ENCODE measurements at places on chromosomes 12 and 14.
A peak's percentile ranks its signal among the peaks of the same experiment; 100 is the strongest.

- no peak overlapping the region for H3K27ac ChIP-seq
- no peaks in the 10 kb centered on the region for H3K36me3 ChIP-seq
- no peaks in the 10 kb centered on the region for H3K27me3 ChIP-seq
- H3K4me1 ChIP-seq: no peaks in the 10 kb centered on the region
These were observed 1808.9 kb upstream of the SEL1L start for GRCh38 chr14:83342590-83342989.

DNA sequence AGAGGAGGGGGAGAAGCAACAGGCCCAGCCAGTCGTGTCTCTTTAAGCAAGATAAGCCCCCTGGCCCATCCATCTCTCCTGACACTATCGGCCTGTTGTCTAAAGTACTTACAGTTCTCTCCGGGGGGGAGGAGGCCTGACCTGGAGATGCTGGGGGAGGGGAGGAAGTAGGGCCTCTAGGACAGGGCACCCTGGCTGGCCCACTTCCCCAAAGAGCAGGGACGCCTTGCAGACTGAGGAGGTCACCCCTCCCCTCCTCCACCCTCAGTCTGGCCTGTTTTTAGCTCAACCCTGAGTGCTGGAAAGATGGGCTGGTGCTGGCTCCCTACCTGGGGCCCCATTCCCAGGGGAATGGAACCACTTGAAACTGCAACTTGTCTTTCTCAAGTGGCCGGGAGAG lies 70.3 kb downstream of the TBX5 start:
- no peaks in the 10 kb centered on the region for H3K36me3 ChIP-seq
- no peaks in the 10 kb centered on the region for H3K4me1 ChIP-seq
- H3K4me3 ChIP-seq: no peak overlapping the region
- no peaks in the 10 kb centered on the region for H3K27me3 ChIP-seq
- no peak for DNase-seq

GRCh38 chr14:89407856-89408255 lies 9.2 kb downstream of the FOXN3 start:
- no peaks in the 10 kb centered on the region for H3K27me3 ChIP-seq
- peaks cover 20% of the 10 kb centered on the region for H3K36me3 ChIP-seq
- no peak for DNase-seq
- peaks cover 64% of the 10 kb centered on the region for H3K4me1 ChIP-seq

GRCh38 chr12:94545935-94546771 lies 86.5 kb upstream of the CEP83 start:
- H3K36me3 ChIP-seq: no peaks in the 10 kb centered on the region
- H3K4me3 ChIP-seq: no peak overlapping the region
- DNase-seq: no peak
- no peaks in the 10 kb centered on the region for H3K4me1 ChIP-seq
- H3K27me3 ChIP-seq: no peaks in the 10 kb centered on the region

GRCh38 chr14:22297376-22297775 lies 291.6 kb downstream of the DAD1 start:
- no peaks in the 10 kb centered on the region for H3K36me3 ChIP-seq
- no peak for DNase-seq
- H3K4me1 ChIP-seq: no peaks in the 10 kb centered on the region
- H3K27ac ChIP-seq: no peak overlapping the region
- H3K27me3 ChIP-seq: no peaks in the 10 kb centered on the region
- no peak overlapping the region for H3K4me3 ChIP-seq

DNA sequence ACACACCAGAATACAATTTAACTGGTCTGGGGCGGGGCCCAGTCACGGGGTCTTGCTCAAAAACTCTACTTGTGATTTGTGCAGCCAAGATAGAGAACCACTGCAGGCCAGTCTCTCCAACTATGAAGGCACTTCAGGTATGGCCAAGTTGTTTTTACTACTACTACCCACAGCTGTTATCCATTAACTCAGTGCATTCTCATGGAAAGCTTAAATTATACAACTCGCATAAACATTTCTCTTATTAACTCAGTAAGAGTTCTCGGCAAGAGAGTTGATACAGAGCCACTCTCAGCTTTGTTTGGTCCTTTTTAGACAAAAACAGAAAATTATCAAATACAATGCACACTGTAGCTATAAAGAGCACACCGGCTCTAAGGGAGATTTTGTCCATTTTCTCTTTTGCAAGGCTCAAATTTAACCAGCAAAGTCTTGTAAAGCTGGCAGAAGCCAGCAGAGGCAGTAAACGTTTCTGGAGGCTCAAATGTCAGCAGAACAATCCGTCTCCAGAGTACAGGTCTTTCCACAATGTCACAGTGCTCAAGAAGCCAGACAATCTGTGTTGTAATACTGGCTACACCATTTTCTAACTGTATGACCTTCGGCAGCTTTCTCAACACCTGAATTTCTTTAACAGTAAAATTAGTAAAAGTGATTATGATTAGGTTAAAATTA lies 85.9 kb downstream of the PTGER2 start:
- DNase-seq: no peak
- H3K4me1 ChIP-seq: no peaks in the 10 kb centered on the region
- no peak overlapping the region for H3K4me3 ChIP-seq
- H3K27ac ChIP-seq: no peak overlapping the region

DNA sequence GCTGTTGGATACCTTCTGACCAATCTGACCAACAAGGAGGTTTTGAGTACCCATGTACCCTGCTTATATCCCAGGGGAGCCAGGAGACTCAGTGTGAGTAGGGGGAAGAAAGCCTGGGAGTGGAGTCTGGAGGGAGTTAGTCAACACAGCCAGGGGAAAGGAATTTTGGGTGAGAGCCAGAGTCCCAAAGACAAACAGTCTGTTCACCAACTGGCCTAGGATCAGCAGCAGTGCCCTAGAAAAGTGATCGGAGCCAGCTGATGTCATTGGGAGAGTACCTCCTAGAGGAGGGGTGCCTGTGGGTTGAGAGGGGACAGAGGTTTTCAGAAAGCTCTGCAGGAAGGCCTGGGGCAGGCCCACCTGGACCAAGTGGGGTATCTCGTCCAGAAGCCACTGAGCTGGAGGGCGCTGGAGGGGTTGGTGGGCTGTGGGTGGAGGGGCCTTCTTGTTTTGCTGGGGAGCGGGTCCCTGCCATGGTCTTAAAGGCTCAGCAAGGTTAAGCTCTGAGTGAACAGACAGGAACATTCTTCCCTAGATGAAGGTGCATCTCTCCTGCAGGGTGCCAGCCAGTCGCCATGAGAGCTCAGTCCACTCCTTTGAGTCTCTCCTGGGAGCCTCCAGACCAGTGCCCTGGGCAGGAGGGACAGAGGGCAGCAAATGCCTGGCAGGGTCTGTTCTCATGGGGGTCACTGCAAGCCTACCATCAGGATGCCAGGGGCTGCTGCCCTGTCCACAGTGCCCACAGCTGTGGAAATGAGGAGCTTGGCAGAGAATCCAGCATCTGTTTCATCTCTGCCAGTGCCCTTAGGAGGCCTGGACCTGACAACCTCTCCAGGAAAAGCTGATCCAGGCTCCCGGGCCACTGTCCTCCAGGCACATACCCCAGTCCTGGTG lies 63.6 kb downstream of the CHGA start:
- peaks cover 4% of the 10 kb centered on the region for H3K36me3 ChIP-seq
- peak overlapping the region; percentile 72 for H3K27ac ChIP-seq
- H3K4me3 ChIP-seq: no peak overlapping the region
- no peaks in the 10 kb centered on the region for H3K27me3 ChIP-seq
- DNase-seq: peak; percentile 90

DNA sequence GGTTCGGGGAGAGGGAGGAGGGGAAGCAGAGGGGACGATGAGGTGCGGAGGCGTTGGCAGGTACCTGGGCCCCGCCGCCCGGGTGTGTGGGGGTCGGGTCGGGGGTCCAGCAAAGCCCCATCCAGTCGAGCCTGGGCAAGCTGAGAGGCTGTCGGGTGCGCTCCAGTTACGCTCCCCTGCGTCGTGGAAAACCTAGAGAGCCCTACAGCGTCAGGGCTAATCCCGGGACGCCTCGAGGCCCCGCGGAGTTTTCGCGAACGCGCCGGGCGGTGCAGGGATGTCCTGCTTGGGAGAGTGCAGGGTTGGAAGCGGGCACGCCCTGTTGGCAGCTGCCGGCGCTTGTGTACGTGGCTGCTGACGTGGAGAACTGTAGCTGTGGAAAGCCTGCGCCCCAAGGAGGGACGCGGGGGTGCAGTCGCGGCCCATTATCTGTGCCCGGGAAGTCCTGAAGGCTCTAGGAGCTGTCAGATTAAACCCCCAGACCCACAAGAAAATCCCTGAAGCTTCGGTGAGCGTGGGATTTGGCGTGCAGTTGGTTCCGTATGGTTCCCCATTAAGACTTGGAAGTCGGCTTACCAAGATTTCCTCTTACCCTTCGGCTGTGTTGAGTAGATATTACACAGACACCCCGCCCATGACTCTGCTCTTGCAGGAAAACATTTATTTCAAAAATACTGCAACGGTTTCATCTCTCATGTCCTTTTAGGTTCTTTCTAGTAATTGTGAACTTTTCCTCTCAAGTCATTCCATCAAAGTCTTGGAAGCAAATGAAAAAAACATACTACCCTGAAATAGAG lies 11.3 kb upstream of the SLC38A2 start:
- H3K4me3 ChIP-seq: peak overlapping the region; percentile 79
- no peaks in the 10 kb centered on the region for H3K36me3 ChIP-seq
- H3K4me1 ChIP-seq: peaks cover 46% of the 10 kb centered on the region
- H3K27ac ChIP-seq: peak overlapping the region; percentile 98
- DNase-seq: peak; percentile 94
- no peaks in the 10 kb centered on the region for H3K27me3 ChIP-seq

DNA sequence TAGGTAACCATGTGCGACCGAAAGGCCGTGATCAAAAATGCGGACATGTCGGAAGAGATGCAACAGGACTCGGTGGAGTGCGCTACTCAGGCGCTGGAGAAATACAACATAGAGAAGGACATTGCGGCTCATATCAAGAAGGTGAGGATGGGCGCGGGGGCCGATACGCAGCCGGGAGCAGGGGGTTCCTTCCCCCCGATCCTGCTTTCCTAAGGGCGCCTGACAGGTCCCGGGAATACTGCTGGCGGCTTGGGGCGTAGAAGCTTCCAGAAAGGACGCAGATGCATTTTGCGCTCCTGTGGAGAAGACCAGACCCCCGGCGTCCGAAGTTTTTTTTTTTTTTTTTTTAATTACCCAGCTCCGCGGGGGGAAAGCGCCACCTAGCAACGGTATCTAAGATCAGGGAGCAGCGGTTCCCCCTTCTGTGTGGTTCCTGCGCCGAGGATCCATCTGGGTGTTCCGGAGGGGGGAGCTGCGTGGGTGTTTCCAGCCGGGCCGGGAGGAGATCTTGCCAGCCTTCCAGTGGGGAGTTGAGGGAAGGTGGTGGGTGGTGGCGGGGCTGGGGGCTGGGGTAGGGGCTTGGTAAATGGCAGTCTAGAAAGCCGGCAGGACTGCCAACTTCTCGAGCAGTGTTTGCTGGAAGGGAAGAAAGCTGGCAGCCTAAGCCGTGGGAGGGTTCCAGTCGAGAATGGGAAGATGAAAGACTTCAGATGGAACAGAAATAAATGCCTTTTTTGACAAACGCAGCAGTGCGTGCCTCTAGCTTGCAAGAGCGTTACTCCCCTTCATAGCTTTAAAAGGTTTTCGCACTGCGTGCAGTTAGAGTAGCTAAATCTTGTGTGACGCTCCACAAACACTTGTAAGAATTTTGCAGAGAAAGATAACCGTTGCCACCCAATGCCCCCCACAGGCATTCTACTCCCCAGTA lies 764 bp downstream of the DYNLL1 start:
- peak overlapping the region; percentile 82 for H3K4me3 ChIP-seq
- H3K4me1 ChIP-seq: peaks cover 9% of the 10 kb centered on the region
- DNase-seq: peak; percentile 81
- no peaks in the 10 kb centered on the region for H3K27me3 ChIP-seq

DNA sequence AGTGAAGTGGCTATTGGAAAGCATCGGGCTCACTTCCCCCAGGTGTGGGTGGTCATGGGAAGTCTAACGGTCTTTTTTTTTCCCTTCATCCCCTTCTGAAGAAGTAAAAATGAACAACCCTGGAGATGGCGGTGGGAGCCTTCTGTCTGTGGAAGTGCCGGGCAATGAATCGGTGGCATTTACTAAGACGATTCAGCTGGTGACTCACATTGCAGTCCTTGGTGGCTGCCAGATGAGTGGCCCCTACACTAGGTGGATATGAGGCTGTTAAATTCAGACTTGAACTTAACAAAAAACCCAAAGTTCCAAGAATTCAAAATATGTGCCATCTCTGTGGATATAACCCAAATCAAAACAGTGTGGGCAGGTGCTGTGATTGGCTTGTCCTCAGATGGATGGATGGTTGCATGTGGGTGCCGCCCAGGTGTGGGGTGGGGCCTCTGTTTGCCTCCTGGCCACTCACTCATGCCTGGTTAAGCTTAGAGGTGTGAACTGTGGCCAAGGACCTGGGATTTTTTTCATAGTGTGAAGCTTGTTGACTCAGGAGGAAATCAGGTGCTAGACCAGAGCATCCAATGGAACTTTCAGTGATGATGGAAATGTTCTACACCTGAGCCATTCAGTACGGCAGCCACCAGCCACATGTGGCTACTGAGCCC lies 176.7 kb upstream of the NOS1 start:
- H3K4me3 ChIP-seq: no peak overlapping the region
- no peak overlapping the region for H3K27ac ChIP-seq
- no peak for DNase-seq
- H3K27me3 ChIP-seq: no peaks in the 10 kb centered on the region

DNA sequence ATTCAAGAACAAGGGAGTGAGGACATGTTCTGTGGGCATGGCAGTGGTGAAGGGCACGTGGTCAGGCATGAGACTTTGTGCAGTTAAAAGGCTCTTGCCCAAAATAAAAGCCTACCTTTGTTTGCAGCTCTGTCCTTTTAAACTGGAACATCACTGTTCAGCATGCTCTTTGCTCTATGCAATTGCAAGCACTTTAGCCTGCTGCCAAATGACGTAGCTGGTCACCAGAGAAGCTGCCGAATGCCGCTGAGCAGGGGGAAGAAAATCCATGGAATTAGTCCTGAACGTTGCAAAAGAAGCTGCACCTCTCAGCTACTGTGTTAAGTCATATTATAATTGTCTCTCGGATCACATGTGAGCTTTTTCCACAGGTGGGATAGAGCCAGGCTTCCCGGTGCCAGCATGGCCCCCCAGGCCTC lies 176.3 kb upstream of the DIO2 start:
- no peak for DNase-seq
- H3K36me3 ChIP-seq: no peaks in the 10 kb centered on the region
- no peak overlapping the region for H3K4me3 ChIP-seq
- no peaks in the 10 kb centered on the region for H3K4me1 ChIP-seq

GRCh38 chr12:34390171-34390841 lies 368.0 kb downstream of the ALG10 start:
- no peak for DNase-seq
- H3K27ac ChIP-seq: no peak overlapping the region
- no peaks in the 10 kb centered on the region for H3K36me3 ChIP-seq
- H3K4me1 ChIP-seq: no peaks in the 10 kb centered on the region

GRCh38 chr12:27900920-27901879 lies 71.3 kb downstream of the PTHLH start:
- H3K4me3 ChIP-seq: no peak overlapping the region
- H3K27me3 ChIP-seq: no peaks in the 10 kb centered on the region
- H3K4me1 ChIP-seq: no peaks in the 10 kb centered on the region
- H3K36me3 ChIP-seq: no peaks in the 10 kb centered on the region
- no peak overlapping the region for H3K27ac ChIP-seq
- no peak for DNase-seq

DNA sequence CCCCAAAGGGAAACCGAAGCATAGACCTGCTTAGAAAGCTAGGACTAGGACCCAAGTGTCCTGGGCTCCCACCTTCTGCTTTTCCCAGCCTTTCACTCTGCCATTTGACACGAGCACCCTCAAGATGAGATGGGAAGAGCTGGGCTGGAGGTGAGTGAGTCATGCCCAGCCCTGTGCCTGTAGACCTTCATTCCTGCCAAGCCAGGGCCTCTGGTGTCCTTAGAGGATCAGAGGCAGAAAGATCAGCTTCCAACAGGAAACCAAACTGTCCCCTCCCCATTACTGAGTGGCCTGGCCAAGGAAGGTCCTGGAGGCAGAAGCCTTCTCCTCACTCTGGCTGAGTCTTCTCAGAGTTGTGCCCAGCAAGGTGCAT lies 3.5 kb downstream of the TMEM63C start:
- no peaks in the 10 kb centered on the region for H3K36me3 ChIP-seq
- H3K27ac ChIP-seq: no peak overlapping the region
- no peak for DNase-seq
- no peak overlapping the region for H3K4me3 ChIP-seq
- no peaks in the 10 kb centered on the region for H3K4me1 ChIP-seq
- peaks cover 80% of the 10 kb centered on the region for H3K27me3 ChIP-seq

Measured in tibial artery (tissue), 4 donors.